Panc1 (cell line): ENCODE measurements at places on chromosomes 11 and 22. TPM values are rescaled to one million over a fixed set of nuclear protein-coding genes. Genes with fewer than 3 reads are reported as not detected.

The PHLDA2 gene
- 195 TPM for total RNA-seq

The TIMM10 gene
- total RNA-seq, result 152 TPM

The AIFM3 gene
- 2.7 TPM for total RNA-seq

The PNPLA5 gene
- not detected for total RNA-seq

The CTTN gene
- total RNA-seq, result 503 TPM

The CFAP300 gene
- 6.4 TPM for total RNA-seq

The ABCC8 gene
- total RNA-seq, result 0.18 TPM

The DDTL gene
- not detected for total RNA-seq

The SLCO2B1 gene
- 0.77 TPM for total RNA-seq

The ADAMTS8 gene
- 0.15 TPM for total RNA-seq

The RTN4RL2 gene
- 0.90 TPM for total RNA-seq

The OTOG gene
- total RNA-seq, result not detected
